Hindlimb muscle (tissue), 1 donor: ENCODE measurements at places on chromosomes 1 and 21. TPM values are rescaled to one million over a fixed set of nuclear protein-coding genes. Genes with fewer than 3 reads are reported as not detected.

Gene PHGDH
- 54.5 TPM for polyA plus RNA-seq

Gene CD5L
- not detected for polyA plus RNA-seq

Gene SLC30A10
- 0.10 TPM for polyA plus RNA-seq

Gene URB2
- polyA plus RNA-seq, result 5.8 TPM

Gene KRTAP19-1
- polyA plus RNA-seq, result not detected

Gene PFKFB2
- 4.6 TPM for polyA plus RNA-seq

DNA sequence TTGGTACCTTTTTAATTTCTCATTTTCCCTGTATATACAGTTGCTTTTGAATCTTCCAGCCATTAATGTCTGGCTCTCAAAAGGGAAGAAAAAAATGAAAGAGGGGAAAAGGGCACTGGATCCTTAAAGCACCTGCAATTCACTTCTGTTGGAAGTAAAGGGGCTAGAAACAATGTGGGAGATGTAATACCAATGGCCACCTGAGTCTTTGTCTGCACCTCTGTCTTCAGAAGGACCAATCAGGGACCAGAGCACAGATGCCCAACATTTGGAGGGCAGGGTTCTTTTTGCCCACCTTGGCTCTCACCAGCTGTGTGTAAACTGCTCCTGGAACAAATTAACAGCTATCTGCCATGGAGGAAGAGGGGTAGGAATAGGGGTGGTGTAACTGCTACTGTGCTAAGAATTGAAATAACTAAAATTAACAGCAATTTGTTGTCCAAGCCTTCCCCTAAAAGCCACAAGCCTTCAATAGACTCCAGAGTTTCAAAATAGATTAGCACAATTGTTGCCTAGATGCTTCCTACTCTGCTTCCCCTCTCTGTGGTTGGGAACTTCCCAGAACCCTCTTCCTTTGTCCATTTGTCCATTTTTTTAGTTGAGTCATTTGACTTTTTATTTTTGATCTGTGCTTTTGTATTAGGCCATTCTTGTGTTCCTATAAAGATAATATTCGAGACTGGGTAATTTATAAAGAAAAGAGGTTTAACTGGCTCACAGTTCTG, 11.5 kb upstream of the LRRC8B start:
- no peak for DNase-seq

Gene TAS1R1
- polyA plus RNA-seq, result 9.5 TPM

GRCh38 chr1:43671626-43672330, 21.8 kb downstream of the KDM4A start:
- no peak for DNase-seq

Gene NR1I3
- polyA plus RNA-seq, result 1.1 TPM

DNA sequence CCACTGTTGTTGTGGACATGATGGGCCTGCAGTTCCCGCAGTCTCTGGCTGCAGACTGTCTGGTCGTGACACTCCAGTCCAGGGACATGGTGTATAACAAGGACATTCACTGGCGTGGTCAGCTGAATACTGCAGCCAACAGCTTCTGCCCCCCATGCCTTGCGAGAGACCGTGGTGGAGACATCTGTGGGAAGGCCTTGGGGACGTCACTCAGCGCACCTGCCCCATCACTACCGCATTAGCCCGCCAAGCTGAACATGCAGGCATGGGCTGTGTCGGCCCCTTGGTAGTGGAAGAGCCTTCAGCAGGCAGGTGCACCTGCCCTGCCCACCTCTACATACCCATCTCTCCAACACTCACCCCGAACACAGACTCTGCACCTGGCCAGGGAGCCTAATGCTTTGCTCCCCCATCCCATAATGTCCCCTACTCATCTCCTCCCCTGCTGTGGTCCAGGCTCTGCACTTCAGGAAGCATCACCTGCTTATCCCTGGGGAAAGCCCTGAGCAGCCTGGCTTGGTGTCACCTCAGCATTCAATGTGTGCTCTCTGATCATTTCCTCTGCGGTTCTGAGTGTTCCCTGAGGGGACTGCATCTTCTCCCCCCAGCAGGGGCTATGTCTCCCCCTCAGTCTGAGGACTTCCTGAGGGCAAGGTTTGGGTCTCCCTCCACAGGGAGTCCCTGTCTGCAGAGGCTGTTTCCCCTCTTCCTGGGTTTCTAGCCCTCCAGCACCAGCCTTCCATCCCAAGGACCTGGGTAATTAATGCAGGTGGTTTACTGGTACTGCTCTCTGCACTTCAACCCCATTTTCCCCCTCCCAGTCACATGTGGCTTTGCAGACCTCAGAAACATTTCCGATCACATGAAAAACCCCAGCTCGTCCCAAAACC, 3.2 kb downstream of the PGLYRP4 start:
- DNase-seq, result no peak

Gene RAP1GAP
- 1.4 TPM for polyA plus RNA-seq

GRCh38 chr1:210232511-210233215, at the start of gene SERTAD4:
TSS of gene SERTAD4 (plus strand) at chr1:210232796. CDS start at chr1:210237961, 5,165 bp downstream.
- DNase-seq, result no peak

- DNase-seq, result no peak
These were observed 6.2 kb upstream of the PADI4 start for GRCh38 chr1:17301767-17302166.

Gene GDAP2
- polyA plus RNA-seq, result 7.5 TPM

Gene S100A7A
- polyA plus RNA-seq, result not detected

- DNase-seq, result no peak
These were observed 58.9 kb downstream of the LRRC40 start for GRCh38 chr1:70146488-70146887.

DNA sequence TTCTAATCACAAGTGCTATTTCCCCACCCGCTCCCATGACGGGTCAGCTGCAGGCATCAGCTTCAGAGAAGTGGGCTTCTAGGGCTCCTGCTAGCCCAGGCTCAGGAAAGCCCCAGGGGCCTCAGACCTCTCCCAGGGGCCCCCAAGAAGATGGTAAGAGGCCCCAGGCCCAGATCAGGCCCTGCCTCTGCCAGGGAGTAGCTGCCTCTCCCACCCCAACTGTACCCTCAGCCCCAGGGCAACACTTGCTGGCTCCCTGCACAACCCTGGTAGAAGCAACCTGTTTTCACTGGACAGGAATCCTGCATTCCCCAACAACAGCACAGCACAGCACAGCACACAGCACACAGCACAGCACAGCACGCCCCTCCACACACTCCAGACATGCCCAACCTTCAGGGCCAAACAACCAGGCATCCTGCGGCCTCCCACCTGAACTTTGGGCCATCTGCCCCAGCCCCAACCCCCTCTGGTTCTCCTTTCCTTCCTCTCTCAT, 6.5 kb downstream of the BLACAT1 start:
- no peak for DNase-seq

DNA sequence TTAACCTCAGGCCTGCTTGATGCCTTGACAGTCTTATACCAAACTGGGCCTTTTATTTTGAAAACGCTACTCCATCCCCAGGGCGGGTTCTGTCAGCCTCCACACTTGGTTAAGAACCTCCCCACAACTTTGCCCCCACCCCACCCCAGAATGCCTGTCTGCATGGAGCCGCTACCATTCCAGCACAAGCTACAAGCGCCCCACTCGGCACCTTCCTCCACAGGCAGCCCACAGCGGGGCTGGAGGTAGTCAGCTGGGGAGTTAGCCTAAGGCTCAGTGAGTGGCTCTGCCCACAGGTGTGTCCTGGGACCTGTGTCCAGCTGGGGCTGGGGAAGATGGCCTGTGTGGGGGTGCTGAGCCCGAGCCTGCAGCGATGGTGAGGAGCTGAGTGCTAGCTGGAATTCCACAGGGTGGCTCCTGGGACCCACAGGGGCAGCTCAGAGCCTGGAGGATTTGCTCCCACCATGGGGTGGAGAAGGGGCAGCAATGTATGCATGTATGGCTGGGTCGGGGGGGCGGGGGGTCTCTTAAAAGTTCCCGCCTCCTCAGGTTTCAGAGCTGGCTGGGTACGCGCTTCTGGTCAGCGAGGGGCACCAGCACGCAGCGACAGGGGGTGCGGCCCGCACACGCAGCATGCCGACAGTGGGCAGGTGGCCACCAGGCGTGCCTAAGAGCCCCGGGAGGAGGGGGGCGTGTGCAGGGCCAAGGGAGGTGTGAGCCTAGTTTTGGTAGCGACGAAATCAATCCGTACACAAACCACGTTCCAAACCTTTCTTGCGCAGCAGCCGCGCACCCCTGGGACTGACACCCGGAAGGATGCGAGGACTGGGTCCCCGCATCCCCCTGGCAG, 917 bp downstream of the ETNK2 start:
- no peak for DNase-seq

Gene CCT8
- 133 TPM for polyA plus RNA-seq

Gene HPCAL4
- 1.8 TPM for polyA plus RNA-seq

- DNase-seq, result peak; percentile 87
These were observed at the start of gene AGO3 for GRCh38 chr1:35930593-35931445. TSS of gene AGO3 (plus strand) at chr1:35931105. CDS start at chr1:35931427, 322 bp downstream.

GRCh38 chr1:202588503-202589189, 121.6 kb downstream of the SYT2 start:
- no peak for DNase-seq

GRCh38 chr1:218361298-218362065, 16.3 kb downstream of the TGFB2 start:
- no peak for DNase-seq
